ENCODE measurements at places on chromosomes 5 and 9.
A peak's percentile ranks its signal among the peaks of the same experiment; 100 is the strongest.

- no peak for DNase-seq
These were observed 31.4 kb upstream of the BRINP1 start for GRCh38 chr9:119400606-119401005.

- no peak for DNase-seq
These were observed 134.1 kb downstream of the ACTBL2 start for GRCh38 chr5:57348376-57349140.

DNA sequence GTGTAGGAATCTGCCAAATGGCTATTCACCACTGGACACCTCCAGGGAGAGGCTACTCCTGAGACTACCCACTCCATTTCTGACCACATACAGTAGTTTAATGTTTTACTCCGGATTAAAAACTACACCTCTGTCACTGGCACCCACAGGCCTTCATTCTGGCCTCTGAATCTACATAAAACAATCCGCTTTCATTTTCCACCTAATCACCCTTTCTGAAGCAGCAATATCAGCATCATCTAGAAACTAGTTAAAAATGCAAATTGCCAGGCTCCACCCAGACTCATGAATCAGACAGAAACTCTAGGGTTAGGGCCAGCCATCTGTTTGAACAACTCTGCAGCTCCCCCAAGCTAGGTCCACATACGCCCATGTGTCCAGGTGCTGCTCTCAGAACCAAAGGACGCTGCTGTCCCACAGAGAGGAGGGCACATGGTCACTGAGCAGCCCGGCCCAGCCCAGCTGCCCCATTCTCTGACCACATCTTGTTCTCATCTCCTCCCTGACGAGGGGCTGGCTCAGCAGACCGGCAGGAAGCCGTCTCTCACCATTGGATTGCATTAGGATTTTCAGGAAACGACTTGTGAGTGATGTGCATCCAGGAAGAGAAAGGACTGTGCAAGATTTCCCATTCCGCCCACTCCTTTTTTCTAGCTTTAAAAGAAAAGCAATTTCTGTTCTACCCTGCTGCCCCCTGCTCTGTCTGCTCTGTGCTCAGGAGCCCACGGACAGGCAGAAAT lies 34.7 kb downstream of the ADAM19 start:
- DNase-seq: peak; percentile 70

GRCh38 chr5:50984640-50985039 lies 318.2 kb downstream of the PARP8 start:
- DNase-seq: no peak

- no peak for DNase-seq
These were observed 1.1 kb downstream of the NPM1 start for GRCh38 chr5:171388816-171389168.

DNA sequence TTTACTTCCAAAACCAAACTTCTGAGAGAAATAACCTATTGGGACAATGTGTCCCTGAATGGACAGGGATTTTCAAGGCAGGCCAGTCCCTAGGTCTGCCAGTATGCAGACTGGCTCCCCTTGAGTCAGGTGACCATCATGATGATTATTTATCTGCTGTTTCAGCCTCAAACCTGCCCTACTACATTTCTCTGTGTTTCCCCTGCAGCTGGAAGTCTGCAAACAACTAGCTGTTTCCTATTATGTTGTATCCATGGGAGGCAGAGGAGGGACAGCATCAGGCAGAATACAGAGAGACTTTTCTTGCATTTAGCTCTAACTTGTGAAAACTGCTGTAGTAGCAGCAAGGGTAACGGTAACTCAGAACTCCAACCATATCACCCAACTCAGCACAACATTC lies 36.2 kb upstream of the IFNK start:
- no peak for DNase-seq

DNA sequence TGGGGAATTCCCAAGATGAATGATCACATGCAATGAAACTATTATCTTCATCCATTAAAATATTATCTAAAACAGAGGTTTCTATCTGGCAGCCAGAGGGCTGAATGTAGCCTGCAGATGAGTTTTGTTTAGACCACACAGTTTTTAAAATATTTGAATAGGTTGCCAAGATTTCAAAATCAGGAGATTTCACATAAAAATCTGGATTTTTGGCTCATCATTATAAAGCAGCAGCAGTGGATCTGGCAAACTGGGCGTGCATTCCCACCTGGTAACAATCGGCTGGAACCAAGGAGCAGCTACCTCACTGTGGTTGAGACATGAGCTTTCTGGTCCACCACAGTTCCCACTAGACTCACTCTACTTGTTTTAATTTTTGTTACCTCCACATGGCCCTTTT lies 155.1 kb downstream of the BNC2 start:
- no peak for DNase-seq

DNA sequence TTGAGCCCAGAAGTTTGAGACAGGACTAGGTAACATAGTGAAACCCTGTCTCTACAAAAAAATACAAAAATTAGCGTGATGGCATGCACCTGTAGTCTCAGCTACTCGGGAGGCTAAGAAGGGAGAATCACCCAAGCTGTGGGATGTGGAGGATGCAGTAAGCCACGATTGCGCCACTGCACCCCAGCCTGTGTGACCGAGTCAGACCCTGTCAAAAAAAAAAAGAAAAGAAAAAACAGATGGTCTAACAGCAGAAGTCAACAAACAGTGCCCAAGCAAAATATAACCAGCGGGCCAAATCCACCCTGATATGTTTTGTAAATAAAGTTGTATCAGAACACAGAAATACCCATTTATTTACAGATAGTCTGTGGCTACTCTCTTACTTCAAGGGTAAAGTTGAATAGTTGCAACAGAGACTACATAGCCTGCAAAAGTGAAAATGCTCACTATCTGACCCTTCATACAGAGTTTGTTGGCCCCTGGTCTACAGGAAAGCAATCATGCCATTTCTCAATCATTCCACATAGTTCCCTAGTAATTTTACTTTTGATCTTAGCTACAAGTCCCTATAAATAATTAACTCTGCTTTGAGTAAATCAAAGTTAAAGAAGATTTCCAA lies 383.7 kb downstream of the TLE1 start:
- no peak for DNase-seq

DNA sequence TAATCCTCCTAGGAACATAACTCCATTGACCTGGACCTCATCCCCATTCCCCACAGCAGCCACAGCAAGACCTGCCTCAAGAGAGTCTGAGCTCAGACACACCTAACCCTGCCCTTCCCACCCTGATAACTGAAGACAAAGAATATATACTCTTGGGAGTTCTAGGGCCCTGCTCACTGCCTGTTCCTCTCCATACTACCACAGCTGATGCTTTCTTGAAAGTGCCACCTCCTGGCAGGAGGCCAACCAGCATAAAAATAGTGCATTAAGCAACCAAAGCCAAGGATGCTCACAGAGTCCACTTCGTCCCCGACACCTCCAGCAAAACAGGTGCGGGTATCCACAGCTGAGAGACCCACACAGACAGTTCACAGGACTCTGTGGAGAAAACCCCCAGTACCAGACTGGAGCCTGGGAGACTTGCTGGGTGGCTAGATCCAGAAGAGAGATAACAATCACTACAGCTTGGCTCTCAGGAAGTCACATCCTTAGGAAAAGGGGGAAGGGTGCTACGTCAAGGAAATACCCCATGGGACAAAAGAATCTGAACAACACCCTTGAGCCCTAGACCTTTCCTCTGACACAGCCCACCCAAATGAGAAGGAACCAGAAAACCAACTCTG lies 23.5 kb downstream of the FAM114A2 start:
- no peak for DNase-seq

DNA sequence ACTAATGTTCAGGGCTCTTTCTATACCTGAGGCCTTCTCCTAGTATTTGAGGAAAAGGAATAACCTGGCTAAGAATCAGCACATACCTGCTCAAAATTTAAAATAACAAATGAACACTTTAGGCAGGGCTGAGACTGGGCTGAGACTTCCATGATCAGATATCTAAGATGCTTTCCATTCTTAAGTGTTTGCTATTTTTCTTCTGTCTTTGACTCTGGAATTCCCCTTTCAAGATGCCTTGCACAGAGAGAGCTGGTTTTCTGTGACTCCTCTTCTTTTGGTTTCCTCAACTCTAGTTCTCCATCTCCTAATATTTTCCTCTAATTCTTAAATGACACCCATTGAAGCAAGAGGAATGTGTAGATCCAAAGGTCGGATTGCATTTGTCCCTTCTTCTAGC lies 61.1 kb downstream of the DPYSL3 start:
- DNase-seq: no peak

DNA sequence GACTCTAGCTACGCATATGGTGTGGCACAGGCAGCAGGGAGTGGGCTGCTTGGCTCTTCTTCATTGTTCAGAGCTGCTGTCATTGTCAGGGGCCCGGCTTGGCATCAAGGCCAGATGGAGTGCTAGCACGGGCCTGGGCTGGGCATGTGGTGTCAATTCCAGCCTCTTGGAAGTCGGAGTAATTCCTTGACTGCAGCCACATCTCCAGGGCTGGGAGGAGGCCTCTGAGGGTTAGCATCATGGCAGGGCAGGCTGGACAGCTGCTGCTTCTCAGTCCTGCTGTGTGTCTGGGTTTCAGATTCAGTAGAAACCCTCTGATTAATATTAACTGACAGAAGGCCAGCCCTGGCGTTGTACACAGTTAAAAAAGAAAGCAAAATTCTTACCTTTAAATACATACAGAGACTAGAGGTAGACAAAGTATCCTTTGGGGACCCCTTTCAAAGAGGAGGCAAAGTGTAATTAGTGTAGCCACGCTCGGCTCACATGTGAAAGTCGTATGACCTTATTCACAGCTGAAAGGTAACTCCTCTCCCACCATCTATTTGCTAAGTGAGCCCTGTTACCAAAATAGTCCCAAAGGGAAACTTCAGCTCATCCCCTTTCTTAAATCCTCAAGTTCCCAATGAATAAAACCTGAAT lies 126.4 kb downstream of the DOCK2 start:
- DNase-seq: no peak

- DNase-seq: no peak
These were observed 62.2 kb downstream of the CFAP77 start for GRCh38 chr9:132472199-132472598.

DNA sequence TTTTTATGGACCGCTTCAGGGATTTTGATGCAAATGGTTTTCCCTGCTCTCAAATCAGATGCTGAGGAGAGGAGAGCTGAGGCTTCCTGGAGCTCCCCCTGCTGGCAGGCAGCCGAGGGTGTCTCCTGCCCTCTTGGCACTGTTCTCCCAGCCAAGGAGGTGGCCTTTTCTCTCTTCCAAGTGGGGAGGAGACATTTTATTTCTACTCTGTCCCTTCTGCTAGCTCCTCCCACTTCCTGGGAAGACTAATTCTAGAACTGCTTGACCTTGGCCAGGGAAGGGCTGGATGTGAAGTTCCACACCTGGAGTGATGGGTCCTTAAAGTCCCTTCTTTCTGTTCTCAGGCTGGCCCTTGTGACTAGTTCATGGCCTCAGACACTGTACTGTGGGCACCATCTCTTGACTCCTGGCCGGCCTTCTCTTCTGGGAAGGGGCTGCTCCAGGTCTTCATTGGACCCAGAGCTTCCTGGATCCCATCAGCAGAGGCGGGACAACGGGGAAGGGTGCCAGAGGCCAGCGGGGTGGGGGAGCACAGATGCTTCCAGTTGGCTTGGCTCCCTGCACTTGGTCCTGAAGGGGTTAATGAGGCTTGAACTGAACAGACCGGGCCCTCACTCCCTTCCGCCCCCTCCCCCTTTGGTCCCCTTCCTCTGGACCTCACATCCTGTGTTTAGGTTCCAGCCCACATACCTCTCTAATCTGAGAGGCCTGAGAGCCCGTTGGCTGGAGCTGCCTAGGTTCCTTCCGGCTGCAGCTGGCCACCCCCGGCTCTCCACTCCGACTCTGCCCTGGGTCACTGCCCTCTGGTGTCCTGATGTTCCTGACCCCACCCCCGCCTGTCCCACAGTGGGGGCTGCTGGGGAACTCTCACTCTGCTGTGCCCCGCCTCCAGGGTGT lies 32.1 kb downstream of the PTPA start:
- peak; percentile 91 for DNase-seq

DNA sequence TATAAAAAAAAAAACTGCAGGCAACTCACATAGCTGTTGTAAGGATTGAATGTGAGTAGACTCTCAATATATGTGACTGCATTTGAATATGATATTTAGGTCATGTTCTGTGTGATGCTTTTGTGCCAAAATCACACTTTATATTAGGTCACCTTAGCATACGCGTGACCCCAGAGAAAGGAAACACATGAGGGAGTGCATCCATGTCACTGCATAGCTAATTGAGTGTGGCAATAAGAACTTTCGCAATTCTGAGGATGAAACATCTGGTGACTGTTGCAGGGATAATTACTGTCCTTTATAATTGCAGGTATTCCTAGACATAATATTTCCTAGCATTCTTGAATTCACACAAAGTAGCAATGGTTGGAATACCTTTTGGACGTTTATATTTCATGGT lies 459.5 kb upstream of the KLF4 start:
- no peak for DNase-seq

DNA sequence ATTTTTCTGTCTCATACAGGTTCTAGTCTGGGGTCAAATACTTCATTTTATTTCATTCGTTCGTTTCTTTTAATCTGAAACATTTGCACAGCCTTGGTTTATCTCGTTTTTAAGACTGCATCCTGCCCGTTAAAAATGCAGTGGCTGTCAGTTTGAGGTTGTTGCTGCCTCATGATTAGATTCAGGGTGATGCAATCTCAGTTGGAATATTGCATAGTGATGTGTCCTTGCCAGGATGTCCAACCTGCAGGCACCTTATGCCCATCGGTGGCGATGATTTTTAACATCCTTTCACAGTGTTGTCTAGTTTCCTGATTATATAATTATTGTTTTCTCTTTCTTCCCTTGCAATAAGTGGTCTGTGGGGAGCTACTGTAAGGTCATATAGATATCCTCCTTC lies 45.1 kb downstream of the SH3GL2 start:
- DNase-seq: no peak

GRCh38 chr5:33892620-33893137 lies 889 bp upstream of the ADAMTS12 start:
- no peak for DNase-seq

DNA sequence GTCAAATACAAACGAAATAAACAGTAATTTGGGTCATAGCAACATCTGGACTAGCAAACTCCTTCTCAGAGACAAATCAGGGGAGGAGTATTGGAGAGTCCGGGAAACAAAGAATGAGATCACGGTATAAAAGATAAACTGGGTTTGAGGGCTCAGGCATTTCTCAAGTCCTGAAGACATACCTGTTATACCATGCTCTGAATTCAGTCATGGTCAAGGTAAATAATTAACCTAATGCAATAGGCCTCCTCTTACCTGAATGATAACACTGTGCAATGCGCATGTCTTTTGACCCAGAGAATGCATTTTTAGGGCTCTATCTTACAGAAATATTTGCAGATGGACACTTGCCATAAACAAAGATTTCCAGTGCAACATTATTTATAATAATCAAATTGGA lies 31.9 kb upstream of the SPDL1 start:
- no peak for DNase-seq

DNA sequence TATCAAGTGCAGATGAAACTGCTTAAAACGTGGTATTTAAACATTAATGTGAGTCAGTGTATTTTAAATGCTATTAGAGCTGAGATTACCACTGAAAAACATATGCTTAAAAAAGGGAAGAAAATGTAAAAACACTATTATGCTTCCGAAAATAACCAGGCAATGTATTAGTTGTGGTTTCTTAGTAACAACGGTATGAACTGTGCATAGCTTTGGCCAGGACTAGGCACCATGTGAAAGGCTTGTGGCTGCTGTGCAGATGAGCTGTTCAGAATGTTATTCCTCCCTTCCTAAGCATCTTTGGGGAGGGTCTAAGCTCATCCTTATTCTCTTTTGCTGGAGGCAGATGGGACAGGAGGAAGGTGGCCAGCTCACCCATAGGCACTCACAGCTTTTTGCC lies 84.9 kb downstream of the NTRK2 start:
- DNase-seq: no peak

Data from upper lobe of right lung (tissue), 1 donor.